ENCODE measurements at places on chromosomes 7 and 10.

DNA sequence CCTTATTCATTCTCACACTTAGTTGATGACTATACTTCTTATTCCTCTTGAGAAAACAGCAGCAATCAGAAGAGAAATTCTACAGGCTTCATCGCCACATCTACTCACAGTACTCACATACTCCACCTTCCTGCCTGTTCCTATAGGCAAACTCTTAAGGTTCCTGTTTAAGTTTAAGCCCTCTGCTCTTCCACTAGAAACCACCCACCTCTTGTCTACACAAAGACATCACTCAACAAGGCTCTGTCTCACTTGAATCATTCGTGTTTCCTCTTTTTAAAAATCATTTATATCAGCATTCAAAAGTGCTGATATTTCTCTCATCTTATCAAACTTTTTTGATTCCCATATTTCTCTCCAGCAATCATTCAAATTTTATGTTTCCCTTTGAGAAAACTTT is 85.5 kb upstream of the ADO start:
- no peak for DNase-seq

GRCh38 chr10:97879241-97879640 is 29.6 kb downstream of the GOLGA7B start:
- no peak for DNase-seq

DNA sequence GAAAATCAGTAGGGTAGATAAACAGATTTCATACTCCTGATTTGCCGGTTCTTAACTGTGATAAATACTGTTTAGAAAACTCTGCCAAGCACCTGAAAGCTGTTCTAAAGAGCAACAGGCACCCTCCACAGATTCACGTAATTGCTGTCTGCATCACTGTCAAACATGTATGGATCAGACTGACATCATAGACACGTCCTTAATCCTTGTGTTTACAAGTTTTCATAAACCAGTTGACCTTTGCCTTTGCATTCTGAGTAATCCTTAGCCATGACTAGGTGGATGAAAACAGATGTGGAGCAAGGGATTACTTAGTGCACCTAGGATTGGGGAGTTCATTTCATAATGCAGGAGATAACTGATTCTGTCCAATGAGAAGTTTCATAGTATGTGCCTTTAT is 41.6 kb downstream of the SLC39A12 start:
- no peak for DNase-seq

DNA sequence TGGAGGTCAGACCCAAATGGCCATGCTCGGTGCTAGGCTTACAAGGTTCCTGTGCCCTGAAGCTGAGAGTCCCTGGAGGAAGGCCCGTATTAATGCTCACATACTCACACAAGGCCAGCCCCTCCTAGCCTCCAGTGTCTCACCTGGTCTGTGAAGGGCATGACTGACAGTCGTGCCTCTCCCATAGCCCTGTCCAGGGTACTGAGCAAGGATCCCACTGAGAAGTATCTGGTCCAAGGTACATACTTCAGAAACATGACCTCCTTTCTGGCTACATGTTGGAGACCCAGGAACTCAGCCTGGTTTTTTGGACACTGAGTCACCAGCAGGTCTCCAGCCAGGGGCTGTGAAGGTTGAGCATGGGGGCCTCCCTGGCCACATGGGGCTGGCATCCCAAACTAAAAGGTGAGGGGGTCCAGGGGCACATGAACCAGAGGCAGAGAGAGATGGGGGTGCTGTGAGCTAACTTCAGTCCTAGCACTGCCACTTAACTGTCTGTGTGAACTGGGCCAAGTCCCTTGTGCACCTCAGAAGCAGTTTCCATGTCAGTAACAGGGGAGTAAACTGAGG is 17.6 kb upstream of the RASGEF1A start:
- DNase-seq = no peak

GRCh38 chr10:96513305-96513697 is 425 bp downstream of the TLL2 start:
- DNase-seq = no peak

DNA sequence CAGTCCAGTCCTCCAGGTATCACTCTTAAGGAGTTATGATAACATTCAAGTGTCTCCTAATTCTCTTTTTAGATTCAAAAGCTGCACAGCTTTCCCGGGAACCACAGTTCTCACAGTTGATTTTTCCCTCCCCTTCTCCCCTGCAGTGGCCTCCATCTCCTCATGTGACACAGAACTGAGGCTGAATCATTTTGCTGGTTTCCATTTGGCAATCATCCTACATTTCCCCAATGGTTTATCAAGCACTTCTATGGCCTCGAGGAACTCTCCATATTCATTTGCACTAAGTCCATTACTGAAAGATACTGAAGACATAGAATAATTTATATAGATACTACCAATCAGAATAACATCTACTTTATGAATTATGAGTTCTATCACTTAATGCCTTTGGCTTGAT is 484.9 kb downstream of the GPAM start:
- no peak for DNase-seq

- no peak for DNase-seq
Measured at GRCh38 chr10:125165584-125166573, 5.5 kb upstream of the CTBP2 start.

DNA sequence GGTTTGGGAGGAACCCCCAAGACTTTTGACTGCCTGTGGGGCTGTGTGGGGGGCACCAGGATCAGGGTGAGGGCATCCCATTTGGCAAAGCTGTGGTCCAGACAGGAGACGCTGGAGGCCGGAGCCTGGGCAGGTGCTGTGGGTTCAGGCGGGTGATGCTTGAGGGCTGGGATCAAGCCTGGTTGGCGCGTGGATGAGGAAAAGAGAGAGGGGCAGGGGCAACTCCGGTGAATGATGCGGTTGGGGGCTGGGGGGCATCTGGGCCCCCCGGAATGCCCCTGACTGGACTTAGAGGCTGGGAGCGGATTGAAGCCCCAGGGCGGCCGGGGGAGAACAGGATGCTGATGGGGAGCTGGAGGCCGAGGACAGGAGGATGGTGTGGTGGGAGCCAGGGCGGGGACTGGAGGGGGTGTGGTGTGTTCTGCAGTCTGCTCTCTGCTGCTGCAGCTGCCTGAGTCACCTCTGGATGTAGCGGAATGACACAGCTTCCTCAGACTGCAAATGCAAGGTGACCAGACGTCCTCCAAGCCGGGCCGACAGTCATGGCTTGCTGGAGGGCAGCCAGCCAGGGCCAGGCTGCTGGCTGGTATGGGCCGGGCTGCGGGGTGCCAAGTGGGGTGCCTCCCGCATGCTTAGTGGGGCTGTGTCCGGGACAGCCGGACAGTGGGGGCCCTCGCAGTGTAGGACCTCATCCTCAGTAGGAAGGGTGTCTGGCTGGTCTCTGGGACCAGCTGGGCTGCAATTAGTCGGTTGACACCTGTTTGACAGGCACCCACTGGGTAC is 3.2 kb downstream of the MAFK start:
- no peak for DNase-seq

- no peak for DNase-seq
Measured at GRCh38 chr7:130956417-130957136, 222.6 kb upstream of the KLF14 start.

DNA sequence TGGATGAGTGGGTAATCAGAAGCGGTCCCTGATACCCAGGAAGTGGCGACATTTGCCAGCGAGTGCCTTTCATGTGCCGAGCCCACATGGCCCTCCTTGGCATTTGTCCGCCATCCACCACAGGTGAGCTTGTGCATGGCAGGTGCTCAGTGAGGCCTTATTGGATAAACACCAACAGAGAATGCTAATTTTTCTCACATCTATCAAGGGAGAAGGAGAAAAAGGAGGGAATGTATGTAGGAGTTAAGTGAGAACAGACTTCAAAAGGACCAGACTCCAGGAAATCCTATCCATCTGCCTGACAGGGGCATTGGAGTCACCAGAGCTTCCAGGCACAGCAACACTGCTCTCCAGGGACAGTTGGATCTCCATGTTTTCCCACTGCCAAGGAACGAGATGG is 143.5 kb upstream of the ZMIZ1 start:
- no peak for DNase-seq

DNA sequence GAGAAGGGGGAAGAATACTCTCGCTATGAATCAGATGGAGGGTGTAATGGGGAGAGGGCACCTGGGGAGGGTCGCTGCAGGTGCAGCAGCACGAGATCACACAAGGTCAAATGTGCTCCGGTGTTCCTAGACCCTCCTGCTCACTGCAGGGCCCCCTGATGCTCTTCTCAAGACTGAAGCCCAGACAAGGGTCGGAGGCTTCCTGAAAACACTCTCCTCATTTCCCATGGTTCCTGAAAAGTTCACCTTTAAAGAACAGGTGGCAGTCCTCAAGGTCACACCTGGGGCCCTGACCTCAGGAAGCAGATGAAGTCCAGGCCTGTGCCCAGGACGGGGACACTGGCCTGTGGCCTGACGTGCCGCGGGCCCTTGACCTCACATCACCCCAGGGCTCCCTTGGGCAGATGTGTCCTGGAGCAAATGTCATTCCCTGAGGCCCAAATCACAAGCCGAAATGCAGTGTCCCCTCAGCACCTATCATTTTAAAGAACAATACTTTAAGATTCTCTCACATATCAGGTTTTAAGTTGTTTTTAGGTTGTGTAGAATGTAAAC is 289.8 kb downstream of the GLRX3 start:
- DNase-seq = no peak

DNA sequence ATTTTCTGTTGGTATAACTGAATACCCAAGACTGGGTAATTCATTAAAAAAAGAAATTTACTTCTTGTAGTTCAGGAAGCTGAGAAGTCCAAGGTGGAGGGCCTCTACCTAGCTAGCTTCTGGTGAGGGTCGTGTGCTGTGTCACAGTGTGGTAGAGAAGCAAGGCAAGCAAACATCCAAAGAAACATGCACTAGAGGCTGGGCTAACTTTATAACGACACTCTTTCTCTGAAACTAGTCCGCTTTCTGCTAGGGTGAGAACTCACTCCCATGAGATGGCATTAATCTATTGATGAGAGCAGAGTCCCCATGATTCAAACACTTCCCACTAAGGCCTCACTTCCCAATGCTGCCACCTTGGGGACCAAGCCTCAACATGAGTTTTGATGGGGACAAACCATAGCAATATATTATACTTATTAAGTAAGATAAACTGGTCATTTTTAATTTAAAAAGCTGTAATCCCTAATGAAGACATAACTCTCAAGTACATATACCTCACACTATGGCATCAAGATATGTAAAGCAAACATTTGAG is 50.8 kb downstream of the PHYHIPL start:
- no peak for DNase-seq

- no peak for DNase-seq
Measured at GRCh38 chr7:157874870-157875229, 538.0 kb downstream of the DNAJB6 start.

- no peak for DNase-seq
Measured at GRCh38 chr7:44805950-44806349, 9.5 kb downstream of the PPIA start.

- DNase-seq = no peak
Measured at GRCh38 chr10:131784363-131785120, 116.3 kb upstream of the PPP2R2D start.

GRCh38 chr10:132601567-132601966 is 64.0 kb downstream of the INPP5A start:
- no peak for DNase-seq

DNA sequence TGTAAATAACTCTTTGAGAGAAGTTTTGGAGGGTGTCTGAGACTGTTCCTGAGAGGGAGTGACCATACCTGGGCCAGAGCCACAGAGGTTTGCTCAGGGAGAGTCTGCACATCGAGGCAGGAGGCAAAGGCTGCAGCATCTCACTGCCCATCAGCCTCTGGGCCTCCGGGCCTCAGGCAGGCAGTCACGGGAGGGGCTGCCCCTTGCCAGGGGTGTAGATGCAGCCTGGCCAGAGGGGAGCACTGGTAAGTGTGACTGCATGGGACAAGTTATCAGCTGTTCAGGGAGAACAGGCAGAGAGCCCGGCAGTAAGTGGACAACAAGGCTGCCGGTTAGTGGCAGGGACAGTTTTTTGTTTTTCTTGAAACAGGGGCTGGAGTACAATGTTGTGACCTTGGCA is 55.9 kb downstream of the ZNF467 start:
- no peak for DNase-seq

DNA sequence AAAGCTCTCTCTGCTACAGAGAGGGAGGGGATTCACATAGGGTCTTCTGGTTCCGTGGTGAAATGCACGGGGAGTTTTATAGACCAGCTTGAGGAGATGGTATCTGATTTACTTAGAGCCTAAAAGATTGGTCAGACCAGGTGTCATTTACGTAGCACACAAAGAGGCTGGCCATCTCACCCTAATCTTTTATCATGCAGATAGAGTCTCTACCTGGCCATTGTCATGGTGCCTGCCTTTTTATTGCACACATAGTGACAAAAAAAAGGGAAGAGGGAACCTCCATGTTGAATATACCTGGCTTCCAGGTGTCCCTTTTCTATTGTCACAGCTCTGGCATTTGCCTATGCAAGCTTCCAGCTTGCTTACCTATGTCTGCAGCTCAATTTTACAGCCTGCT is 1456.1 kb downstream of the GATA3 start:
- no peak for DNase-seq

DNA sequence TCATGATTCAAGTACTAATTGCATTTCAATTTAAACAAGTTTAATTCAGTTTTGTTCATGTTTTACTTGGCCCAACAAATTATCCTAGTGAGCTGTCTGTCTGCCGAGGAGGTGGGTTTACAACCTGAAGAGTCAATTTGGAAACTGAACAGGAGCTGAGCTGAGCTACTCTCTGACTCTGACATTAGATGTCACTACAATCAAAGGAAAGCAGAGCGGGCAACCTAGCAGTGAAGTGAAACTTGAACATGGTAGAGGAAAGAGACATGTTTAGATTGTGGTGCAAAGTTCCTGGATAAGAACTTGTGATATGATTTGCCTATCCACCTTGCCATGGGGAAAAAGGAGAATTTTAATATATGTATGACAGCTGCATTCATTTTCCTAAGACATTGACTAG is 9.6 kb upstream of the AGR3 start:
- no peak for DNase-seq

- no peak for DNase-seq
Measured at GRCh38 chr7:65832281-65832680, 40.6 kb upstream of the VKORC1L1 start.

DNA sequence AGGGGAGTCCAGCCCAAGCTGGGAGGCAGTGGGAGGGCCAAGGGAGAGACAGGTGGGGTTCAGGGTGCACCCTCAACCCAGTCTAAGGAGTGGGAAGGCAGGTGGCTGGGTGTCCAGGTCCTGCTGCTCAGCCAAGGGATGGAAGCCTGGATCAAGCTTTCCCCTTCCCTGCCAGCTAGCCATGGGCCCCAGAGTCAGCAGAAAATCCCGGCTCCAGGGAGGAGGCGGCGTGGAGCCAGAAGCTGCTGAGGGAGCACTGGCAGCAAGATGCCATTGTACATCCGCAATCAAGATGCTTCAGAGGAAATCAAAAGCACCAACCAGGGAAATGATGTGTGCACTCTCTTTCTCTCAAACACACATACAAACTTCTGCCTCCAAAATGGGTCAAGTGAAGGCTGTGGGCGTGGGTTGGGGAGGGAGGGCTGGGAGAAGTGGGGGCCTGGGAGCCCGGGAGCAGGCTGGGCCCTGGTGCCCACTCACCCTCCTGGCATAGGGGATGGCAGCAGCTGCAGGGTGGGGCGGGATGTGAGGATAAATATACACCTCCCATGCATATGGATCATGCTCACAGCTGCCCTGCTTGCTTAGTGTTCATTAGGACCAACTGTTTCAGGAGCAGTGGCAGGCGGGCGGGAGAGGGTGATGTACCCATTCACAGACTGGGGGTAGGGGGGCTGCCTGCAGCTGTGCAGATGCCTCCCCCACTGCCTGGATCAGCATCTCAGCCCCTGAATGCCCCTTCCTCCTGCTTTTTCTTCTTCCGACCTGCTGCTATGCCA is 24.2 kb downstream of the TRIM8 start:
- DNase-seq = no peak
